ENCODE measurements at places on chromosomes 4 and X.

GRCh38 chr4:8093587-8094274 is 64.9 kb downstream of the ABLIM2 start:
- no peak for DNase-seq

DNA sequence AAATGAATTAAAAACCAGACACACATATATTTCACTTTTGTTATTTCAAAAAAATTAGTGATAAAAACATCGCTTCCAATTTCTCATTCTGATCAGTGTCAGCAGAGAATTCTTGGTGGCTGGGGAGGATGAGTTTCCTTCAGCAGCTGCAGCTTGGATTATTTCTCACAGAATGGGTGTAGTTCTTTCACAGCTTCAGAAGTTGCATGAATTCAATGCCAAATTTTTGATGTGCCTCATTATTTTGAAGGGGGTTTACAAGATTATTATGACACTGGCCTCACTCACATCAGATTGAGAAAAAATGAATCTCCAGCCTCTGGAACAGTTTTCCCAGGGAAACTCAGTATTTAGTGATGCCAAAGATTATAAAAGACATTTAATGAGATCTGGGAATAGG is 184.9 kb upstream of the WDFY3 start:
- no peak for DNase-seq

- DNase-seq = no peak
Observed at GRCh38 chrX:123215397-123216089, 31.5 kb downstream of the GRIA3 start.

DNA sequence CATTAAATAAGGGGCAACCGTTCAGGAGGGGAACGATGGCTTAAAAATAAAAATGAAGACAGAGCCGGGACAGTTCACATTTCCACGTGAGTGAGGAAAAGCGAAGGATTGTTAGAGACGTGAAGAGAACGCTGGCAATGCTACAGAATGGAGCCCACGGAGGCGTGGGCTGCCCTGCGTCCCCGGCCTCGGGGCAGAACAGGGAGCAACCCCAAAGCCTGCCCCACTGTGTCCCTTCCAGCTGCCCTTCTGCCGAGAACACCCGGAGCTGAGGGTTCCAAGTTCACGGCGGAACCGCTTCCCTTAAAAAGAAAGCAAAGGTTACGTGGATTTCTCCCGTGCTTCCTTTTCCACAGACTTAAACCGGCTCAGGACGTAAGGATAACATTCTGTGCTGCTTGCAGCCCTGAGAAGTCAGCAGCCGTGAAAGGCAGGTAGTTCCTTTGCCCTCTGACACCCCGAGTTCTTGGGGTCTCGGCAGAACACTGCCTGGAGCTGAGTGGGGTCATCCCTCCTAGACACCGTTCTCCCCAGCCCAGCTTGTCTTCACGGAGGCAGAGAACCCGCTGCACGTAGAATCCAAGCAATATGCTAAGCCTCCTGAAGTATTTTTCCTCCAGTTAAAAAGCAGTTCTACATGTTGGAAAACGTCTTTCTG is 14.2 kb downstream of the DHRSX start:
- DNase-seq = no peak

DNA sequence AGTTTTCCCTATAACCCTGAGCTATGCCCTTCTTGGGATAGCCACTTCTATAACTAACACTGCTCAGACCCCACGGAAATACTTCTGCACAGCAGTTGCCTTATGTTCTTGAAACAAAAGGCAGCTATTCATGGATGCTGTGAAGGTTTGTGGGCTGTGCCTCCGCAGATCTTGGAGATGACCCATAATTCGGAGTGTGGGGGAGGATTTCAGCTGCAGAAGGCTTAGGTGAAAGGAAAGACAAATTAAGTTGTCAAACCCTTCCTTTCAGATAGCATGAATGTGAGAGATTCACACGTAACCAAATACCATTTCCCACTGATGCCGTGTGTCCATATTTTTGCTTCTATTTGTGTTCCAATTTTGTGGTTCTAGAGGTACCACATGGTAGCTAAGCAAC is 38.1 kb upstream of the NYX start:
- DNase-seq = no peak
